ENCODE measurements at places on chromosomes 2 and 18.

DNA sequence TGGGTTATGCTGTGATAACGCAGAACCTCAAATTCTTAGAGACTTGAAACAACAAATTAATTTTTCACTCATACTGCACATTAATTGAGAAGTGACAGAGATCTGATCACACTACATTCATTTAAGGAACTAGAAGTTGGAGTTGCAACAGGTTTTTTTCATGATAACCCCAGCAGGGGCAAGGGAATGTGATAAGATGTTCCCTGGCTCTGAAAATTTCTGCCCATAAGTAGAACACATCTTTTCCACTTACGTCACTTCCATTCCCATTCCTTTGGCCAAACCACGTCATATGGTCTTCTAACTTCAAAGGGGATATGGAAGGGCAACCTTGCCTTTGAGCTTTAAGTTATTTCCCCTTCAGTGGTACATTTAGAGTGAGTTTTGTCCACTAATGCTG, 29.7 kb upstream of the PSME4 start:
- DNase-seq: no peak

DNA sequence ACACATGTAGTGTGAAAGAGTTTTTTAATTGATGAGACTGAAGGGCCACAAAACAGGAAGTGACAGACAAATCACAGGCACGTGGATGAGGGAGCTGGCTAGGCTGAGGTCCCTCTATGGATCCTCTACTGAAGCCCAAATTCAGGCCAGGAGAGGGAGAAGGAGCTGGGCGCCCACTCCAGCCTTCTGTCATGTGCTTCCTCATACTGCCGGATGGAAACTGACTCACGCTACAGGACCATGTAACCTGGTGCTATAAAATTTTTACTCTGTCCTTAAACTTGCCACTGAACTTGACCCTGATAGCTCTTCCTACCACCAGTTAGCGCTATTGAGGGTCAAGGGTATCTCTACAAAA, 31.3 kb downstream of the PSTPIP2 start:
- DNase-seq: no peak

GRCh38 chr2:217551252-217551899, 451.4 kb downstream of the TNS1 start:
- DNase-seq: no peak

- DNase-seq: no peak
Observed at GRCh38 chr2:42876326-42876751, 84.0 kb upstream of the HAAO start.

DNA sequence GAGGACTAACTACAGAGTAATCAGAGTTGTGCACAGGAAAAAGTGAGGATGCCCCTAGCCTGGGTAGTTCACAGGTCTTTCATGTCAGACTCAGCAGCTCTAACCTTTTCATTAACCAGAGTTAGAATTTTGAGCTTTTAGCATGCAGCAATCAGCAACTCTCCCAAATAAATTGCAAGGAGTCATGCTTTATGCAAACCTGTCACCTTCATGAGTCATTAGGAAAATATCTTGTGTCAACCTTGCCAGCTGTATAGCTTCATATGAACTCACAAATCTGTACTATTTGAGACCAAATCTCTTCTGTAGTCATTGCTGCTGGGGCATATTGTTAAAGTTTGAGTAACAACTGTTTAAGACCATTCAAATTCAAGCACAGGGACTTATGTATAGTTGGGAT, 382.3 kb upstream of the NT5C1B start:
- no peak for DNase-seq

GRCh38 chr2:328761-329160, 40.9 kb upstream of the ALKAL2 start:
- no peak for DNase-seq

DNA sequence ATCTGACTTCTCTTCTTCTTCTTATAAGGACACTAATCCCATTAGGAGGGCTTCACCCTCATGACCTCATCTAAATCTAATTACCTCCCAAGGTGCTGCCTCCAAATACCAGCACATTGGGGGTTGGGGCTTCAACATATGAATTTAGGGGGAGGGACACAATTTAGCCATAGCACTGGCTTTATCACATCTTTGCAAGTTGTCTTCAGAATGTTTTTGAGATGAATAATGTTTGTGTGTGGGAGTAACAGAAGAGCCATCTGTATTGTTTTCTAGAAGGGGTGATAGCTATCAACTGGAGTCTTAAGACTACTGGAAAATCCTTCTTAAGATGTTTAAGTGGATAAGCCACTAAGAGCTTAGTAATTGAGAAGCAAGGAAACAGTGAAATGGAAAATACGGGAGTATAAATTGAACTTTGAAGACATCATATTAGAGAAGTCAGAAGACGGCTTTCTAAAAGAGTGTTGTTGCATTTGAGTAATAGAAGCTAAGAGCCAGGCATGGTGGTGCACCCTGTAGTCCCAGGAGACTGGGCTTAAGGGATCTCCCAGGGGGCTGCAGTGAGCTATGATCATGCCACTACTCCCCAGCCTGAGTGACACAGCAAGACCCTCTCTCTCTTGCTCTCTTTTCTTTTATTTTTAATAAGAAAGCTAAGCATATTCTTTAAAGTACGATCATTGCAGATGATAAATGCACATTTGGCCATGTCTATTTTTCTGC, 32.6 kb upstream of the B3GNT2 start:
- no peak for DNase-seq

DNA sequence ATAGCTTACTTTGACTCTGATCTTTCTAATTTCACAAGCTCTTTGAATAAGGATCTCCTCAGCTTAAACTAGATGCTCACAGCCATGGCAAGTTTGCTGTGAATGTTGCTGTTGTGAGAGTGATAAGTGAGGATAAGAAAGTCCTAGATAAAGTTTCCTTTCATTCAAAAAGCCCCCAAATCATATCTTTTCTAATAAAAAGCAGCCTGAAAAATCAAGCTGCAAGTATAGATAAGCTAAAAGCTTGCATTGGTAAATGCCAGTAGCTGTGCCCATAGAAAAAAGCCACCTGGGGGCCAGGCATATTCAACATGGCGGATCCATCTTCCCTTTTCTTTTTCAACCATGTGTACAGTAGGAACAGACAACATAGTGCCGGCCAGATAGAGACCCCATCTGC, 4.3 kb downstream of the NLRC4 start:
- DNase-seq: no peak

DNA sequence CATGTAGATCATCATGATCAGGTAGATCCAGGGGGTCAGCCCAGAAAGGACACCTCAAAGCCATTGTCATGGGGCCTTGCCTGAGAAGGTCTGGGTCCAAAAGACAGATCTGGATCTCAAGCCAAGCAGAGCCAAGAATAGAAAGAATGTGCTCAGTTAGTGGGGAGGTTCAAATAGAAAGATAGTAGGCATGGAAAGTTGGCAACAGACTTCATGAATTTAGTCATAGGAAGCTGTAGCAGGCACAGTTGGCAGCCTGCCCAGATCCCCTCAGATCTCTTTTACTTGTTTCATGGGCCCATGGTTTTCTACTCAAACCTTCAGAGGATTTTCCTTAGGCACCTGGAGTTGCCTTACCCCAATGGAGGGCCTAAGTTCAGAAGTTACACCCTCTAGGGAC, 767.0 kb downstream of the SLC4A3 start:
- DNase-seq: peak; percentile 87

DNA sequence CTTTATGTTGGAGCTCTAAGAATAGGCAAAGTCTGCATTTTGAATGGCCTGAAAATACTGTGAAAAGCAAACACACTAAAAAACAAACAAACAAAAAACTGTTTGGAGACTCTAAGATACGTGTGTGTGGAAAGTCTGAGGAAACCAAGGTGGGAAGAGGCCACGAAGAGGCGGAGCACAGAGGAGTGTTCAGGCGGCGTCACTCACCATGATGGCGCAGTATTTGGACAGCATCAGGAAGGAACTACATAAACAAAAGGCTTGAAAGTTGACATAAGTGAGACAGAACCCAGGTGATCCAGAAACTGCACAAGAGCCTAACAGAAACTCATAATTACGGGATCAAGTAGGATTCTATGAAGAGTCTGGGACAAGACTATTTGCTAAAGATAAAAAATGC, 50.8 kb upstream of the SOS1 start:
- DNase-seq: no peak

DNA sequence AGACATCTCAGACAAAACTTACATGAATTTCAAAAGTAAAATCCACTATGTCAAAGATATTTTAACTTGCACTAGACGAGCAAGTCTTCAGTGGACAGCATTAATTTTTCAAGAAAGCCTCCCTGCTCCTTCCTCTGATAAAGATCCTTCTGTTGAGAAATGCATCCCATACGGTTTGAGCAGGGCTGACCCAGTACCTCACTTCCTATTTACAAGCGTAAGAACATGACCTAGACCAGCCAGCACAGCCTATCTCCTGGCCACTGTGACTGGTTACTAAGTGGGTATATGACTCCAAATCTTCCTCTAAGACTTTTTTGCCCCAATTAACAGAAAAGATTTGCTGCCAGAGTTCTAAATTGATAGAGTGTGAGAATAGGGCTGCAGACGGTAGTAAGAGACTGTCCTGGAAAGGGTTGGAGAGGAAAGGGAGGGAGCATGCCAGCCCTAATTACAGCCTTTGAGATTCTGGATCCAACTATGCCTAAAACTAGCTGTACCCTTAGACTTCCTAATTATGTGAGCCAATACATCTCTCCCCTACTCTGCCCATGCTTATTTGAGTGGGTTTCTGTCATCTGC, 108.4 kb downstream of the PRELID3A start:
- peak; percentile 83 for DNase-seq

DNA sequence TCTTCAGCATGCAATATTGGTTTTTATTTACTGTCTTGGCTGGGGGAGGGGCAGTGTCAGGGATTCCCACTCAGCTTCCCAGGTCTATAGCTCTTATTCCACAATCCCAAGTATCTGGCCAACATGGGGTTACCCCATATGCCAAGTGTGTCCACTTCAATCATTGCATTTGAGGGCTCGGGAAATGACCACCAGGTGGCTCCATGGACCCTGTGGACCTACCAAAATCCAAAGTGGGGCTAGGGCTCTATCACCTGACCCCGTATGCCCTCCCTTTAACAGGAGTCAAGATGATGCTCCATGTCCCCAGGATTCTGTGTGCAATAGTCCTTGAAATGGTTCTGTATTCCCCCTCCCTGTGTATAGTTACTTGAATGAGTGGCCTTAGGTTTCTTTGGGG, 12.1 kb upstream of the TRAF3IP1 start:
- no peak for DNase-seq

DNA sequence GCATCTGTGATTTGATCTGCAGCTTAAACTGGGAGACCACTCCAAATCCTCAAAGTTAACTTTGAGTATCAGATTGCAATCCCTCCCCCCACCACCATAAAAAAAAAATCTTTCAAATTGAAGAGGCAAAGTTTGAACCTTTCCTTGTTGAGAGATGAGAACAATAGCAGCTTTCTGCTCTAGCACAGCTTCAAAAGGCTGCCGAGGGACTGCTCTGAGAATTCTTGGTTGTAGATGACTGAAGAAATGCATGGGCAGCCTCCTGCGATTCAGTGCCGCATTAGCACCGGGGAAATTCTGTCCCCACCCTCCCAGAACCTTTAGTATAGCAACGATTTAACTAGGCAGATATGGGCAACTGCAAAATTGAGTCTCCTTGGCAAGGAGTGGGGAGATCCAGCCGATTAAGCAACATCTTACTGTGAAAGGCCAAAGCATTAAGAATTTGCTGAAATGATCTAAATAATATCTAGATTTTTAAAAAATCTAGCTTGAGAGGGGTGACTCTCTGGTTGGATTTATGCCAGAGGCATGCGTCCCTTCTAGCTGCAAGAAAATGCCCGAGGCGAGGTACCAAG, 3.9 kb upstream of the SP5 start:
- no peak for DNase-seq

DNA sequence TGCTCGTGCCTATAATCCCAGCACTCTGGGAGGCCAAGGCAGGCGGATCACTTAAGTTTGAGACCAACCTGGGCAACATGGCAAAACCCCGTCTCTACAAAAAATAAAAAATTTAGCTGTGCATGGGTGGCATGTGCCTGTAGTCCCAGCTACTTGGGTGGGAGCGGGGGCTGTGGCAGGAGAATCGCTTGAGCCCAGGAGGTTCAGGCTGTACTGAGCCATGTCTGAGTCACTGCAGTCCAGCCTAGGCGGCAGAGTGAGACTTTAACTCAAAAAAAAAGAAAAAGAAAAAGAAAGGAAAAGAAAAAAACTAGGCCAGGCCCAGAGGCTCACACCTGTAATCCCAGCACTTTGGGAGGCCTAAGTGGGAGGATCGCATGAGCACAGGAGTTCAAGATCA, 30.8 kb downstream of the TWSG1 start:
- no peak for DNase-seq

- DNase-seq: peak; percentile 50
Observed at GRCh38 chr2:240913810-240914644, 7.9 kb downstream of the CROCC2 start.

DNA sequence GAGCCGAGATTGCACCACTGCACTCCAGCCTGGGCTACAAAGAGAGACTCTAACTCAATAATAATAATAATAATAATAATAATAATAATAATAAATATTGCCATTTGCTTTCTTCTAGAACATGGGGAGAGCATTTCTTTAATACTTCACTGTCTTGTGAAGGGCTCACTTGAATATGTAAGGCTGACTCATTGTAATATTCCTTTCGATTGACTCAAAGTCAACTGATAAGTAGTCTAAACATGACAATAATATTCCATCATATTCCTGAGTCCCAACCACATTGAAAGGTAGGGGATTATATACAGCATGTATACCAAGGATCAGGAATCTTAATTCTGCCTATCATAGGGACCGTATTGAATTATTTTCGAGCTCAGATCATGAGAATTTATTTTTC, 949.2 kb downstream of the DSC3 start:
- no peak for DNase-seq

DNA sequence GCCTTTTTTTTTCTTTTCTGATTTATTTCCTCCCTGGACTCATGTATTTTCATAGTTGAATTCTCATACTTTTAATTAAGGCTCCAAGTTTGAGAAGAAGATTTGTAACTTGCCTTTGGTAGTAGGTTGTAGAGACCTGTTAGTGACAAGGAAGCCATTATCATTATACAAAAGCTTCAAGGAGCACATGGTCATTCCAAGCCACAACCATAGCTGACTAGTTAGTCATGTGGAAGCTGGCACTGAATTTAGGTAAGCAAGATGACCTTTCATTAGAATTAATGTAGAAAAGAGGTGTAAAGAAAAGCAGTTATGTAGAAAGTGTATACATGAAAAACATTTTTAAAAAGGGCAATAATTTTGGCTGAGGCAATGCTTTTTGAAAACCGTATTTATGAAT, 89.7 kb downstream of the LRP1B start:
- no peak for DNase-seq

Measured in NCI-H446 (cell line).